CD8-positive, alpha-beta memory T cell (primary cell): ENCODE measurements at places on chromosomes 7 and 10.

- no peak for DNase-seq
Observed at GRCh38 chr7:41333511-41333910, 369.4 kb downstream of the INHBA start.

- DNase-seq = no peak
Observed at GRCh38 chr10:112793202-112793921, 156.7 kb upstream of the TCF7L2 start.

DNA sequence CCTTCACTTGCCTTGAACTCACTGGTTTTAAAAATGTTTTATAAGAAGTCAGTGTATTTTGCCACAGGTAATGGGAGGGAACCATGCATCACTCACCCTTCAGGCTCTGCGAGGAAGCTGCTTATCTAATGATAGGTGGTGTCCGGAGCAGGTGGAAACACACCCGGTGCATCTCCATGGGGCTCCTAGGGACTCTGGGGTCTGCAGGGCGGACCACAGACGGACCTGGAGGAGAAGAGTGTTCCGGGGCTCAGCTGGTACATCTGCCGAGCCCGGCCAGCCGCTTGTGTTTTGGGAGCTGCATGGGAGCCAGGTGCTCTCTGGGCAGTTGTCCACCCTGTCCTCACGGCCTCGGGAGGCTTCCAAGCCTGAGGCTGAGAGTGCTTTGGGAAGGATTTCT, 7.3 kb downstream of the LRRC27 start:
- DNase-seq = no peak

DNA sequence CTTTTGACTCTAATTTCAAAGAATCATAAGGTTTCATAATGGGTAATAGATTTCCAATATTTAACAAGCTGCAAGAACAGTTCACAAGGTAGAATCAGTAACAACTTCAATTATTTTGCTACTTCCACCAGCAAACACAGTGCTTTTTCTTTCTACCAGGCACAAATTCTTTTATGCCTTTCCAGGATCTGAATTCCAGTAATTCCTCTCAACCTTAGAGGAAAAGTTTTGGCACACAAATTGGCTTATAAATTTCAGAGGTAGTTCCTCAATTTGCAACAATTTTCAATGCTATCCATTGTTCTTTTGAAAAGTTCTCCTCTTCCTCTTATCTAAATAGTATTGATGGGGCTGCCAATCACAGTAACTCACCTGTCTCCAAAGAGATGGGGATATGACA, 665.4 kb upstream of the PHF14 start:
- no peak for DNase-seq

- DNase-seq = no peak
Observed at GRCh38 chr7:41817386-41817785, 114.5 kb upstream of the INHBA start.

DNA sequence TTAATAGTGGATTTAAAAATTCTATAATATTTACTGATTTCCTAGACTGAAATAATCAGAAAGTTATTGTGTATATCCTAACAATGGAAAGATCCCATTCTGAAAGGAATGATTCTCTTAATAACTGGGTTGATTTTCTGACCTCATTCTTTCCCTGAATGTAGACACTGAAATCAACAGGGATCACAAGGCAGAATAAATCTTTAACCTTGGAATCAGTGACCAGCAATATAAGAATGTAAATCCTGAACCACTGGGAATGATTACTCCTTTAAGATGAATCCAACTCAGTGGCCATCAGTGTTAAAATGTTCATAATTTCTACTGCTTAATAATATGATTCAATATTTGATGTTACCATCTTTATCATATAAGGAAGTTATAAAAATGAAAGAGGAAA, 47.6 kb downstream of the ANKRD26 start:
- no peak for DNase-seq

GRCh38 chr7:22664988-22665798, 61.8 kb upstream of the IL6 start:
- no peak for DNase-seq

DNA sequence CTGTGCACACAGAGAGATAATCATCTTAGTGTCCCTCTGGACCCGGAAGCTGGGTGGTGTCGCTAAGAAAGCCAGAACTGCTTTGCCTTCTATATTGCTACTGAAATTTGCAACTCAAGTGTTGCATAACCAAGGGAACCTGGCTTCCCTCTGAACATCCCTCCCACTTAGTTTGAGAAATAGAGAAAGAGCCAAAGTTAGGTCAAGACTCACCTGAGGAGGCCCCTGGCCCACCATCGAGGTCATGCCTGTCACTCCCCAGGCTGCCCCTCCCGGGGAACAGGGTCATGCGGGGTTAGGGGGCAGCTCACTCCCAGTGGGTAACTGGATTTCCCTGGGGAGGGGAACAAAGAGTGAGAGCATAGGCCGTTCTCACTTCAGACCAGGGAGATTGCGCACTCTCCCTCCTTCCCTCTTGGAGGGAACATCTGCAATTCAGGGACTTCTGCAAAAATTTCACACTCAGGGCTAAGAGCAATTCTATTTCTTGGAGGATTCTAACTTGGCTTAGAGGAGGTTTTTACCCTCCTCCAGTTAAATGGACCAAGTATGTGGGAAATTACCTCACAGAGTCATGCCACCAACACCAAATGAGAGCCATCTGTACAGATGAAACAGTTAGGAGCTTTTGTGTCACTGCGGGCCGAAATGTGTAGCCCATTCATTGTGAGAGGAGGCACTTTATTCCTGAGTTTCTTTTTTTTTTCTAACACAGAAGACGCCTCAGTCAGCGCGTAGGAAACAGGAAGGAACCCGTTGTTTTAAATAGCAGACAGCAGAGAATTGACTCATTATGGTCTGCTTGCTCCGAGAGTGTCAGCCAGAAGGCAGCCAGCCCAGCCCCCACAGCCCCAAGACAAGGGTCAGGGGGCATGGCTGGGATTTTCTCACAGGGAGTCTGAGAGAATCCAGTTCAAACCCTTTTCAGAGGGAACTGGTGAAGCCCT, 221.3 kb downstream of the ARHGAP12 start:
- DNase-seq = no peak
